Activated CD8-positive, alpha-beta memory T cell treated with anti-CD3 and anti-CD28 coated beads for 24 hours (primary cell): ENCODE measurements at places on chromosomes 11 and 22.

DNA sequence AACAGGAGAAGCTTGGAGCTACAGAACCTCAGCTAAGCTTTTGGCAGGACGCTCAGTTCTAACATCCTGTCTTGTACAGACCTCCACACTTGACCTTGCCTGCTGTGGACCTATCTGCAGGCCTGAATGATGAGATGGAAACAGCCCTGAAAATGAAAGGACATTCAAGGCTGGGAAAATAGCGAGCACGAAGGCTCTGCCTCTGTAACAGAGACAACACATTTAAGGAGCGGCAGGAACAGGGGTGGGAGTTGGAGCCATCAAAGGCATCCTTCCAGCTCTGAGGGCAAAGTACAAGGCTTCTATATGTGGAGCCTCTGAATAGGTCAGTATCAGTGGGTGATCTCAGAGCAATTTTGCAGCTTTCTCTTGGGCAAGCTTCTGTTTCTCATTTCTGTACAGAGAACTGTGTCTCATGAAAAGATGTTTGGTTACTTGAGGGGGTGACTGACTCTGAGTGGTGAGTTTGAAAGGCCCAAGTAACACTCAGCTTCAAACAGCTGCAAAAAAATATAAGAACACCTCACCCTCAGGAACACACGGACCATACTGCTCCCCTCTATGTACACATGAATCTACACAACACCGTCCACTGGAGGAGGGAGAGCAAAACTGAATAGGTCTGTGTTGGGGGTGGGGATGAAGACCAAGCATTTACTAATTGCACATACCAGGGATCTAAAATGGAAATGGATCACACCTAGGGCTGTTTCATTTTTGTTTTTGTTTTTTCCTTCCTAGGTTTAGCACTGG, 101.6 kb downstream of the CCDC81 start:
- no peak for DNase-seq

DNA sequence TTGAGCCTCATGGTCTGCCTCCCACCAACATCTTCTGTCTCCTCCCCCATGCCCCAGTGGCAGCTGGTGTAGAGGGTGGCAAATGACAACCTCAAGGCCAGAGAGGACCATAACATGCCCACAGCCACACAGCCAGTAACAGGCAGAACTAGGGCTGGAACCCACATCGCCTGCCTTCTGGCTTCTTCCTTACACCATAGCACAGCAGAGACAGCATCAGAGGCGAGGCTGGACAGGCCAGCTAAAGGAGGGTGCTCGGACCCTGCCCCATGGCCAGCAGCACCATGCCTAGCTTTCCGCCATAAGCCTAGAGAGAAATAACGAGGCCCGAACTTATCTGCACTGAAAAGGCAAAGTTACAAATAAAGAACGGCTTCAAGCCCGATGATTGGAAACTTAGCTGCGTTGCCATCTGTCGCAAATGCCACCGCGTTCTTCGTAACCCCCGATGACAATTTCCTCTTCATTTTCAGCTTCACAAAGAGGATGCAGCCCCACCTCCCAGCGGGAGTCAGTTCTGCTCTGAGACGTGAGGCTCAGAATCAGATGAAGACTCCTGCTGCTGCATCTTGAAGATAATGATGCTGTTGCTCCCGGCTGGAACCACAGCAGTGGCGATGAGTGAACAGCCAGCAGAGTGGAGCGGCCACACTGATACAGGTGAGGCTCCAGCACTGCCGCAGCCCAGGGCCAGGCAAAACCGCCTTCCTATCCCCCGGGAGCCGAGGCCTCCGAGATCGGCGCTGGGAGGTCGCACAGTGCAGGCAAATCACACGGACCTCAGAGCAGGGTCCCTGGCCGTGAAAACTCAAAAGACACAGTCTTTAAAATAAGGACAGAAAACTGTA, 73.8 kb upstream of the RTL6 start:
- DNase-seq: peak; percentile 30

- DNase-seq: peak; percentile 78
These were observed 571 bp downstream of the C11orf24 start for GRCh38 chr11:68271023-68271780.

- DNase-seq: no peak
These were observed 50.5 kb upstream of the PARVG start for GRCh38 chr22:44130076-44130711.

- peak; percentile 79 for DNase-seq
These were observed 1.4 kb upstream of the CPT1A start for GRCh38 chr11:68843052-68843561.

GRCh38 chr11:86035920-86036319, 33.0 kb downstream of the PICALM start:
- DNase-seq: no peak

GRCh38 chr11:5277807-5278382, 8.2 kb upstream of the HBE1 start:
- no peak for DNase-seq

DNA sequence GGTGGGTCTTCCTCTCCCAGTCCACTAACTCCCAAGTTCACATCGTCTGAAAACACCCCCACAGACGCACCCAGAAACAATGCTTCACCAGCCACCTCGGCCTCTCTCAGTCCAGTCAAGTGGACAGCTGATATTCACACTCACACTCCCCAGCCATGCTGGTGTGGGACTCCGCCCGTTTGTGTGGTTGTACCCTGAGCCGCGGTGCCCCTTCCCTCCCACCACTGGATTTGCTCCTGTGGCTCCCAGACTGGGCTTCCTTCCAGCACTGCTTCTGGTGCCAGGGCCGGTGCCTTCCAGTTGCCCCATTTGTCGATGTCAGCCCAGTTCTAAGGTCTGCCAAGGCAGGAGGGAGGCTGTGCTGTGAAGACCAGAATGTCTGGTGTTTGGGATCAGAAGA, 37.9 kb upstream of the PLET1 start:
- DNase-seq: no peak

DNA sequence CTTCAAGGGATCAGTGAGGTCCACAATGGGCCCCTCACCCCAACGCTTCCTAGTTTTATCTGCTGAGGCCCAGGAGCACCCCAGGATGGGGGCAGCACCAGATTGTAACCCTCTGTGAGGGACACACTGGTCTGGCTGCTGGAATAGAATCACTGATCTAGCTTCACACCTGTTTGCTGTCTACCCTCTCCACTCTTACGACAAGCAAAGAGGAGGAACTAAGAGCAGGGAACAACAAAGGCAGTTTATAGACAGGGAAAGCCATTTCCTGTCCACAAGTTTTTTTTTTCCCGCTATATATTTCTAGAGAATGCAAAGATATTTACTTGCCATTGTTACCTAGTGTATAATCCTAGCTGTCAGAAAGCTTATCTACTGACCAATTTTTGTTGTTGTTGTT, 61.0 kb upstream of the CRTAM start:
- no peak for DNase-seq

- DNase-seq: no peak
These were observed 86.3 kb downstream of the CCDC83 start for GRCh38 chr11:85941380-85941973.

- peak; percentile 59 for DNase-seq
These were observed 8.8 kb upstream of the CUL5 start for GRCh38 chr11:107999759-108000455.

GRCh38 chr11:112310848-112311247, 50.2 kb upstream of the PLET1 start:
- DNase-seq: no peak

DNA sequence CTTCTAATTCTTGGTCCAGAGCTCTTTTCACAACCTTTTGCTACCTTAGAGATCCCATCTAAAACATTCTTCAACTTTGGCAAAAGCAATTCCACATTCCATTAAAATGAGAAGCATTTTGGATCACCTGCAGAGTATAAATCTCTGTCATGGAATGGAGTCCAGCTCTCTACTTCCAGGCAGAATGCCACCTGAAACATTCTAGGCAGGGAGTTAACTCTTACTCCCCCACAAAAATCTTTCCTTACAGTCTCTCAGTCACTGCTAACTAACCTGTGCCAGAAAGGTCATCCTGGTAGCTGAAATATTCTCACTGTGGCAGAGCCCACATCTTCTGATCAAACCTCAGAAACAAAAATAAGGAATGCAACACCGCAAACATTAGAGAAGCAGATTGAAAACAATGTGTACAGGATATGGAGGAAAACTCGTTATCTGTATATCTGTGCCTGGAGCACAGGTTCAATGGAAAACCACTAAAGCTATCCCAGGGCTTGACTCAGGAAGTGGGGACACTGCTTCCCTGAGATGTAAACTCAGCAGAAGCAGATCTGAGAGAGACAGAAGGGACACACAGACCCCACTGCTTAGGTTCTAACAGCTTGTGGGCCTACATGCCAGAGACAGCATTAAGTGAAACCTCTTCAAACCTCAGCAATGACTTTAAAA, 78.9 kb downstream of the KCNC1 start:
- DNase-seq: no peak

DNA sequence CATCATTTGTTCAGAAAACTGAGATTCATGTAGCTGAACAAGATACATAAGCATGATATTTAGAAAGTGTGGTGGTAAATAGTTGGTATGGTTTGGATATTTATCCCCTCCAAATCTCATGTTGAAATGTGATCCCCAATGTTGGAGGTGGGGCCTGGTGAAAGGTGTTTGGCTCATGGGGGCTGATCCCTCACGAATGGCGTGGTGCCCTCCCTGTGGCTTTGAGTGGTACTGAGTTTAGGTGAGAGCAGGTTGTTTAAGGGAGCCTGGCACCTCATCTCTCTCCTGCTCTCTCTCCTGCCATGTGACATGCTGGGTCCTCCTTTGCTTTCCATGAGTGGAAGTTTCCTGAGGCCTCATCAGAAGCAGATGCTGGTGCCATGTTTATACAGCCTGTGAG, 48.1 kb downstream of the NXPE1 start:
- DNase-seq: no peak

GRCh38 chr11:65303555-65303954, 11.1 kb upstream of the CDC42EP2 start:
- no peak for DNase-seq

- no peak for DNase-seq
These were observed 352.4 kb upstream of the FAT3 start for GRCh38 chr11:91872243-91872642.

DNA sequence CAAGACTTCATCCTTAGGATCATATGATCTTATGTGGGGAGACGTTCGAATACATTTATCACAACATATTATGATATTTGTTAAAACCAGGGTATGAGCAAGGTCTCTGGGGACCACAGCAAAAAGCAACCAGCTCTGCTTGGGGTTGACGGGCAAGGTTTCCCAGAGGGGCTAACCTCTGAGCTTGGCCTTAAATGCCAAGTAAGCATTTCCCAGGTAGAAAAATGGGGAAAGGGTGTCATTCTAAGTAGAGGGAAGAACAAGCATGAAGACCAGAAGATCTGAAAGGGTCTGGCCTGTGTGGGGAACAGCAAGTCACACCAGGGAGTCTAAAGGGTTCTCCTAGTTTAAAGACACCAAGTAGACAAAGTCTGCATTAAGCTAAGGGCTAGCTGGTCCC, 24.1 kb downstream of the CLMP start:
- DNase-seq: no peak

- DNase-seq: no peak
These were observed 5.2 kb upstream of the PRR33 start for GRCh38 chr11:1896923-1897322.

- no peak for DNase-seq
These were observed 37.9 kb upstream of the NUP160 start for GRCh38 chr11:47886096-47886495.

DNA sequence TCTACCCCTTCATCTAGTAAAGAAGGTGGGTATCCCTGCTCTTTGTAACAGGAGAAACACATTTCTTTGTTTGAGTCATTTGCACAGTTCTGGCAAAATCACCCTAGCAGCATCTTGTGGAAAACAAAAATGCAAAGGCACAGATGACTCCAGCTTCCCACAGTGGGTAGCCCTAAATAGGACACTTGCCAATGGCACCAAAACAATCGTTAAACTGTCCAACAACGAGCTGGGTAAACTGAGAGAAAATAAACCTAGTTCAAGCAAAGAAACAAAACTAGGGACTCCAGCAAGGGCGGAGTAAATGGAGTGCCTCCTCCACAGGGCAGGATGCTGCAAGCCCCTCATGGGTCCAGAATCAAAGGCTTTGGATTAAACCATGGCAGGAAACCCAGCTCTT, 239.5 kb downstream of the NTM start:
- DNase-seq: no peak

DNA sequence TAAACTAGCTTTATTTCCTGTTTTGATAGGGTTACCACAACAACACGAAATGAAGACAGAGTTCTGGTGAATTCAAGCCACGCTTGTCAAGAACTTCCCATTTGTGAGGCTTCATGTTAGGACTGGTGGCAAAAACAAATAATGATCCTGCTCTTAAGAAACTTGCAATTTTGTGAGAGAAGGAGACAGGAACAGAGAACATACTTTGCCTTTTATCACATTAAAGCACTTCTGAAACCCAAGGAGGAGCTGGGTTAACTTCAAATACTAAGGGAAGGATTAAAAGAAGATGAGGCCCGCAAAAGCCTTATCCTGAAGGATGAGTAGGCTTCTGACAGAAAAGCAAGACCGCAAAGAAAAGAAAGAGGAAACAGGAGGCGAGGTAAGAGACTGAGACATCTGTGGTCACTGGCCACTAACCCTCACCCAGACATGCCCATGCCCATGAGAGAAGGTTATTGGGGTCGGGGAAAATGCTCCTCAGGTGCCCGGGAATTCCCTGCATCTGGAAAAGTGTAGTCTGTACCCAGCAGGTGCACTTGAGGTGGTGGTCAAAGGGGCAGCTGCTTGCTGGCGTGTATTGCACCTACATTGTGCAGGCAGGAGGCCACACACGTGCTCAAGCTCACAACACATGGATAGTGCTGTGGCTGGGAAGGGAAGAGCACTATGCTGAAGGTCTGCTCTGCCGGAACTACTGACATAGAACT, 50.5 kb downstream of the MAPK1 start:
- no peak for DNase-seq

GRCh38 chr22:40485813-40486667, 115.6 kb downstream of the SGSM3 start:
- no peak for DNase-seq

GRCh38 chr11:43941257-43941994, 1.0 kb upstream of the C11orf96 start:
- no peak for DNase-seq

GRCh38 chr22:27896245-27896644, 22.8 kb downstream of the PITPNB start:
- no peak for DNase-seq

DNA sequence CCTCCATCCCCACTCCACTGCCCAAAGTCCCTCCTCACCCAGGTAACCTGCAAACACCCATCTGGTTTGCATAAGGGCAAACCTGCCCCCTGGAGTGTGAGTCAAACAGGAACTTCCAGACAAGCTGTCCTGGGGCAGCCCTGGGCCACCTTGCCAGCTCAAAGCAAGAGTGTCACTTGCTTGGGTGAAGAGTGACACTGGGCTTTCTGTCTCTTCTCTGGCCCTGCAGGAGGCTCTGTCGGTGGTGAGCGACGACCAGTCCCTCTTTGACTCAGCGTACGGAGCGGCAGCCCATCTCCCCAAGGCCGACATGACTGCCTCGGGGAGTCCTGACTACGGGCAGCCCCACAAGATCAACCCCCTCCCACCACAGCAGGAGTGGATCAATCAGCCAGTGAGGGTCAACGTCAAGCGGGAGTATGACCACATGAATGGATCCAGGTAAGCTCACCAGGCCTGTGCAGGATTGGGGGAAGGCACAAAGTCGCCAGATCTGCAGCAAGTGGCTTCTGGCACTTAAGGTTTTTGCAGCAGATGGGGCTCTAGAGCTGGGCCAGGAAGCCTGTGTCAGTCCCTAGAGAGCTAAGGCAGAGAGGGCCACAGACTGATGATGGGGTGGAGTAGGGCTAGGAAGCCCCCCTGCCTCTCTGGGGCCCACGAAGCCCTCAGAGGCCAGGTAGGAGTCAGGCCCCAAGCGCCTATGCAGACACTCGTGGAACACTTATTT, 64.2 kb downstream of the FLI1 start:
- peak; percentile 66 for DNase-seq
